ENCODE measurements at places on chromosomes 7 and 10.

- DNase-seq = no peak
Observed at GRCh38 chr7:157471259-157472125, 134.7 kb downstream of the DNAJB6 start.

GRCh38 chr7:134022286-134022911 lies 104.7 kb upstream of the LRGUK start:
- DNase-seq = no peak

DNA sequence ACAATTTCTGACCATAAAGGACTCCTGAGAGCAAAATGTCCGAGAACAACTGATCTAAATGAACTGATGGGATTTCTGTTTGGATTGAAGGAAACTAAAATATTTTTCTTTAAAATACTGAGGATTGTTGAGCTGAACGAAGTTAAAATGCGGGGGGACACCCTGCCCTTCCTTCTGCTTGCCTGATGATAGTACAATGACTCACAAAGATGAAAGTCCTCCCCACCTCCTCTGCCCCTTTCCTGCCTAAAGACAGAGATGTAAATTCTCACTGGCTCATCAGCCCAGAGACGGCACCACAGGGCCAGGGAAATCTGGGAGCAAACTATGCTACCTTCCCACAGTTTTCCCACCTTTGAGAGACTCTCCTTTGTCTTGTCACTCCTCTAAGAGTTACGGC lies 180.6 kb downstream of the PHTF2 start:
- no peak for DNase-seq

GRCh38 chr7:129782818-129783583 lies 169.8 kb downstream of the UBE2H start:
- no peak for DNase-seq

- no peak for DNase-seq
Observed at GRCh38 chr10:111511751-111512150, 434.9 kb downstream of the ADRA2A start.

DNA sequence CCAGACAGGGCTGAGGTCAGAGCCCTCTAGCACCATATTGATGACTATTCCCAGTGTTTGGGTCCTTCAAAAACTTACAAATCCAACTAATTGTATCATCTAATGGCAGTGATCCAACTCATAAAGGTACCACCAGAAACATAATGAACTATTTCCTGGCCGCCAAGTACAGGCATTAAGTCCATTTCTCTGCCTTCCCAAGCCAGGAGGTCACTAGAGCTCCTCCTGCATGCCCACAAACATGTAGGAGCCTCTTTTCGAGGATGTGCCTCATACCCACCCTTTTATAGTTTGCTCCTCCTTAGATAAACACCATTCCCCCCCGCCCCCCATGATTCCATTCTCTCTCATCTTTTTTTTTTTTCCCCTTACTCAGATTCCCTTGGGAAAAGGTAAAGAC lies 91.3 kb downstream of the CHN2 start:
- DNase-seq = no peak

DNA sequence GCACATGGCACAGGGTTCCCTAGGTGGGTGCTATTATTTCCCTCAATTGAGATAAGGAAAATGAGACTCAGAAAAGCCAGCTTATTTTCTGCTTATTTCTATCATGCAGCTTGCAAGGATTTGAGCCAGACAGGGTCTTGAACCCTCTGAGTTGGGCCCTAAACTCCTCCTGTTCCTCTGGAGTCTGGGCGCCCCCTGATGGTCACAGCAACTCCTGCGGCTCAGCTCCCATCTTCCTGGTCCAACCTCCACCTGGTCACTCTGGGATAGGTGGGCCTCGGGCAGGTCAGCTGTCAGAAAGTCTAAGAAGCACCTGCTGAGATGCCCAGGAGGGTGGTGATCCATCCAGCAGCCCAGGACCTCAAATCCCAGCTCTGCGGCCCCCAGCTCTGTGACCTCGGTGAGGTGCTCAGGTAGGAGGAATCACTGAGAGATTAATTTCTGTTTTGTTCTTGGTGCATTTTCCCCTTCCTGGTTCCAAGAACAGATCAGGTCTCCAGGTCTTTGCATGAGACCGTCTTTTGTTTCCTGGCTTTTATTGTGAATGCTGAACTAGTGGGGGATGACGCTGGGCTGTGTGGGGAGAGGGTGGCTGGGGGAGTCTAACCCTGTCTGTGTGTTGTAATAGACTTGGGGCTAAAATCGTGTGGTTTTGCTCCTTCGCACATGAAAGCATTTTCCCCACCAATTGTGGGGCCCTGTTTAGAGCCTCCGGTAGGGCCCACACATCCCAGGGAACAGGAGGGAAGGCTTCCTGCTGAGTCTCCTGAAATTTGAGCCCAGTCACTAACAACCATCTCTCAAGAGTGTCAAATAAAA lies 32.8 kb downstream of the TMEM130 start:
- no peak for DNase-seq

Data from GM04503 (cell line).